ENCODE measurements at places on chromosomes 7 and 10.
A peak's percentile ranks its signal among the peaks of the same experiment; 100 is the strongest.

DNA sequence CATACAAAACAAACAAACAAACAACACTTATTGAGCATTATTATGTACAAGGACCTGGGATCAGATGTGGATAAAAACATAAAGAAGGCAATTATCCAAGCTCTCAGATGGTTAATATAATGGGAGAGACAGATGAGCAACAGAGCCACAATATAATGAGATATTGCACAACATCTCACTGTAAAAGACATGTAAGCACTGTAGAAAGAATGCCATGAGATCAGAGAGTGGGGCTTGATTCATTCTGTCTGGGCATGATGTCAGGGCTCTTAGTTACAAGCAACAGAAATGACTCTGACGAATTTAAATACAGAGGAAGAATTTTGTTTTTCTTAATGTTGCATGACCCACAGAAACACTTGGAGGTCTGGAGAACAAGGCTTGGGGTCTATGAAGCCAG lies 164.7 kb upstream of the PLXDC2 start:
- DNase-seq: no peak

DNA sequence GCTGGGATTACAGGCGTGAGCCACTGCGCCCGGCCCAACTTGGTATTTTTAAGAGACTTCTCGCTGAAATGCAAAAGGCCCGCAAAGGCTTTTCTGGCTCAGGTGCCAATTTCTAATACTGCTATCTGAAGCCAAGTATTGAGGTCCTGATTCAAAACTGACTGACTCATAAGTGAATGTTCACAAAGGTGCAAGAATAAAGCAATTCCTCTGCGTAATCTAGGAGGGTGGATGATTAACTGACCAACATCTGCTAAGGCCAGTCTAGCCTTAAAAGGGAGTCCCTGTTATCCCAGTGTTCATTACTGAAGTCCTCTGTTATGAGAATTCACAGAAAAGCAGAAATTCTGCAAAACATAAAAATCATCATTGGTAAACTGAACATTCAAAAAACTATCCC lies 111.4 kb downstream of the SRPK2 start:
- no peak for DNase-seq

DNA sequence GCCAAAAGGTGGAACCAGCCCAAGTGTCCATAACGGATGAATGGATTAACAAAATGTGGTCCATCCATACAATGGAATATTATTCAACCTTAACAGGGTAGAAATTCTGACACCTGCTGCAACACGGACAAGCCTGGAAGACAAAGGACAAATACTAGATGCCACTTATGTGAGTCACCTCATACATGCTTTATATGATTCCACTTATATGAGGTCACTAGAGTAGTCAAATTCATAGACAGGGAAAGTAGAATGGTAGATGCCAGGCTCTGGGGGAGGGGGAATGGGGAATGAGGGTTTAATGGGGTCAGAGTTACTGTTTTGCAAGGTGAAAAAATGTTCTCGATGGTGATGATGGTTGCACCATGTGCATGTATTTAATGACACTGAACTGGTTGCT lies 34.0 kb upstream of the CYTH3 start:
- no peak for DNase-seq

DNA sequence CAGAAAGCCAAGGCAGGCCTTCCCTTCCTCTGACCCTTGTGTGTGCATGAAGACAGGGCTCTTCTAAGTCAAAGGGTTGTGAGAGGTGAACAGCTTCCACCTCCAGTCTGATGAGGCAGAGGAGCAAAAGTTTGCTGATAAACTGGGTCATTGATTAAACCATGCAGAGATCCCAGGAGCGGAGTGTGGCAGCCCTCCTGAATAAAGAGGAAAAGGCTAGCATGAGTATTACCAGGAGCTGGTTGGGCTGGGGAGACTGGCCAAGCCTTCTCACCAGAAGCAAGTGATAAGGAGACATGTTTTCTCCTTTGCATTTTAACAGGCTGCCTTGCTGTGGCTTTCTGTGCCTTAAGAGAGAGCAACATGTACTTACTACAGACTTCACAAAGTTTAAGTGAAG lies 10.2 kb downstream of the LMOD2 start:
- DNase-seq: no peak

- peak; percentile 2 for DNase-seq
Observed at GRCh38 chr10:15141136-15142054, 27.1 kb downstream of the NMT2 start.

DNA sequence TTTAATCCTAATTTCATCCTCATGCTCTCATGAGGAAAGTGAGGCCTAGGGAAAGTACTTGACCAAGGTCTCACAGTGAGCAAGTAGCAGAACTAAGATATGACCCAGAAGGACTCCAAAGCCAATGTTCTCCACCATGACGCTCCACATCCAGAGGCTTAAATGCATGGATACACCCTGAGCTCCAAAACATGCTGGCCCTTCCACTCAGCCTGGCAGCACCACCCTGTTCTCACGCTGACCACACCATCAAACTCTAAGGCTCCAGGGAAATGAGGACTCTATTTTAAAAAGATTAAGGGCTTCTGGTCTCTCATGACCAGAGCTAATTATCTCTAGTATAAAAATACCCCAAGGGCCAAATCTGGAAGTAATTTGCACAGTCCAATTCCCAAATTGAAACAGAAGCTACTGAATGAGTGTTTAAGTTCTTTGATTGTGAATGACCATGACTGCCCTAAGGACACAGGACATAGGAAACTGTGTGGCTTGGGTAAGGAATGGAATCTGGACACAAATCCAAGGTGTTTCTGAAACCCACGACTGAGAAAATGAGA lies 71.1 kb upstream of the ABLIM1 start:
- DNase-seq: no peak

GRCh38 chr7:150953061-150953997 lies 24.8 kb downstream of the KCNH2 start:
- no peak for DNase-seq

- DNase-seq: no peak
Observed at GRCh38 chr7:13032084-13032483, 344.7 kb downstream of the ARL4A start.

- DNase-seq: no peak
Observed at GRCh38 chr7:120806669-120807068, 51.3 kb downstream of the TSPAN12 start.

- no peak for DNase-seq
Observed at GRCh38 chr10:80253266-80253962, 36.0 kb downstream of the MAT1A start.

GRCh38 chr7:155965010-155965409 lies 152.7 kb upstream of the SHH start:
- DNase-seq: no peak

DNA sequence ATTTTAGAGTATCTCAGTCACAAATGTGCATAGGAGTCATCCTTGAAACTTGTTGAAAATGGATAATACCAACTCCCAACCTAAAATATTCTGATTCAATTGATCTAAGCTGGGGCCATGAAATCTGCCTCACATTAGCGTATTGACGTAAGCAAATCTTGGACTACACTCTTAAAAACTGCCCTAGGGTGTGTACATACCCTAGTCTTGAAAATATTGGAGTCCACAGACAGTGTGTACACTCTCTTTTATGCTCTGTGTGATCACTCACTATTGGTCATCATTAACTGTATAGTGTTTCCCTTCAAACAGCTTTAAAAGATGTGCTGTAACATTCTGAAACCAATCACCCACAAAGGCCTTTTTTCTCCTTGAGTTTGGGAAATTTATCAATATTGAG lies 102.9 kb upstream of the FERD3L start:
- DNase-seq: no peak

- no peak for DNase-seq
Observed at GRCh38 chr10:129495698-129496097, 28.7 kb downstream of the MGMT start.

DNA sequence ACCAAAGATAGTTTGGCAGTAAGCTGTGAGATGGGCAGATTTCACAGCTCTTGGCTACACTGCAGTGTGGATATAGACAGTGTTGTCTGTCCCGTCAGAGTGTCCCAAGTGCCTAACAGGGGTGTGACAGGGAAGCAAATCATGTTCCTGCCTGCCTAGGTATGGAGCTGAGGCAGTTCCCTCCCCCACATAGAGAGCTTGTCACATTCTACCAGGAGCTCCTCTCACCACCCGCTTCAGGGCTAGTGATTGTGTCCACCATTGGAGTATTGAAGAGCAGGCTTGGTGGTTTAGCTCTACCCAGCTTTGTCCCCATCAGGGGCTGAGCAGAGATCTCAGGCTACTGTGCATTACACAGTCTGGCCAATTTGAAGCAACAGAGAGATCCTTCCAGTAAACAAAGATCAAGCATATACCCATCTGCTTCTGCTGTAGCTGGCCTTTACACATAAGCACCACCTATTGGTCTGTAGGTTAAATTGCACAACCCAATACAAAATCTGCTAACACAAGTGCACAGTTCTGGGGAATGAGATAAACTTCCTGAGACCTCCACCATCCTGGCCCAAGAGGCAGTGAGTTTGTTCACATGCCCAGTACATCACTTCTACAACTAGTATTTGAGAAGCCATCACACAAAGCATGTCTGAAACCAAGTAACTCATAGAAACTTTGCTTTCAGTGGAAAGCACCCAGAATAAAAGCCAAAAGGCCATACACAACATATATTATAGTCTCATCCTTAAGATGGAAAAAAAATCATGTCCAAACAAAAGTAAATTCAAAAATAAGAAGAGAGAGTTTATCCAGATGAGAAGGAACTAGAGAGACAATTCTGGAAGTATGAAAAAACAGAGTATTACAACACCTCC lies 67.3 kb downstream of the GLCCI1 start:
- DNase-seq: peak; percentile 16

DNA sequence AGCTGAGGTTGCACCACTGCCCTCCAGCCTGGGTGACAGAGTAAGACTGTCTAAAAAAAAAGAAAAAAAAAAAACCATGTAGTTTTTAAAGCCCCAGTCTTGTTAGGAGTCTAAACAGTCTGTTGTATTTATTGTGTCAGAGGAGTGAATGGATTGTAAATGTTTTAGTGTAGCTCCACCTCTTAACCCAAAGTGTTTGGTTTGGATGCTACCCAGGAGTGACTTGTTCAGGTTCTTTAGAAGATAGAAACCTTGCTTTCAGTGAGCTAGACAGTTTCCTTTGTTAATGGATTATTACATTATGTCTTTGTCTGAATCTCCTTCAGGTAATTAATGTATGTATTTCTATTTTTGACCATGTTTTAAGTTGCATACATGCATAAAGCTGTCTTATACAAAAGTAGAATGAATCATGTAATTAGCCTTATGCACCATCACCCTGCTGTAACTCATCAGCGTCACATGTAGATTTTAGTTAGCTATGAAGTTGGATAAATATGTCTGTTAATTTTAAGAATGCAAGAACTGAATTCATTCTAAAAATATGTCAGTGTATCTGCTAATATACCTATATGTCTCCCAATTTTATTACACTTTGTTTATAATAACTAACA lies 97.7 kb downstream of the TAF3 start:
- no peak for DNase-seq

DNA sequence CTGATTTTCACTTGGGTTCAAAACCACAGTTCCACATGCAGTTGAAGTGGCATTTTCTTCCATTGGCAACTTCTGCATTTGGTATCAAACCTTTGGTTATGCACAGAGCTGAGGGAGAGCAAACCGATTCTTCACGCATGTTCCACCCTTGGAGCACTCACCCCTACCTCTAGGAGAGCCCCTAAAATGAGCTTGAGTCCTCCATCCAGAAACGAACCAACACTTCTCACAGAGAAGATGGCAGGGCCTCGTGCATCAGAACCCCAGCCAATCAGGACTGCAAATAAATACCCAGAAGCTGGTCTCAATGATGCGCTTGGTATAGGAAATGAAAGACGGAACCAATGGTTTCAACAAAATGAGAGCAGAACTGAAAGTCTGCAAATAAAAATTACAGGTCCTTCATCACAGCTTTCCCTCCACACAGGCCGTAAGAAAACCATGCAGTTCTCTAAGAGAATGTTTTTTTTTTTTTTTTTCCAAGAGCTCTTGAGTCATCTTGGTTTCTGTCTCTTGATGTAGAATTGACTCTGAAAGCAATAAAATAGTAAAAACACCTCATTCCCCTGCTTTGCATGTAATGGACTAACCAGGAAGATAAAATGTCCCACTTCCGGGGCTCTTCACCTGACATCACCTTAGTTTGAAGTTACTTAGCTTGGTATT lies 23.9 kb downstream of the KLF6 start:
- DNase-seq: no peak

GRCh38 chr10:61346796-61347413 lies 106.3 kb downstream of the TMEM26 start:
- peak; percentile 55 for DNase-seq

GRCh38 chr7:89500084-89500483 lies 654.2 kb upstream of the STEAP1 start:
- DNase-seq: no peak

DNA sequence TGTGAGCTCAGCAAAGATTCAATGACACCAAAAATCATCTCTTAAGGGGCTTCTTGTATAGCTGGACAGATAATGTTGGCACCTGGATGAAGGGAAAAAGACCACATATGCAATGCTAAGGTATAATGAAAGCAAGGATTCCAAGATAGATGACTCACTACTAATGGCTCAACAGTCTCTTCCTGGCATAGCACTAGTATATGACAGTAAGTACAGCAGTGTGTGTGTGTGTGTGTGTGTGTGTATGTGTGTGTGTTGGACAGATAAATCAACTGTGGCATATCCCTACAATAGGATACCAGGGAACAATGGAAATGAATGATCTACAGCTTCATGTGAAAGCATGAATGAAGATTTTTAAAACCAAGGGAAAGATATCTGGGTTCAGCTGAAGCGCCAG lies 257.1 kb downstream of the SFMBT2 start:
- no peak for DNase-seq

DNA sequence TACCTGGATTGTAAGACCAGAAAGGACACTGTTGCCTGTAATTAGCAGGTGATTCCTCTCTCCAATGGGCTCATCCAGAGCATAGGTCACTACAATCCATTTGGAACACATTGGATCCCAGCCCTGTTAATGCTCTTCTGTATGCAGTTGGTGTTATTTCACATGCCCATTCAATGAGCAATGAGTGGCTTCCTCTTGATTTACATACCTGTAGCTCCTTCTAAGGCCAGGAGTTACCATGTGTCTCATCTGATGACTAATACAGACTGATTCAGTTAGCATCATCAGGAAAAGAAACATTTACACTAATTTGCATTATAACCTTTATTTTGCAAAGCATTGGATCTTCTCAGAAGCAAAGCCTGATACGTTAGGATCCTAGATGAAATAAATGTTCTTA lies 83.1 kb upstream of the NPVF start:
- no peak for DNase-seq

Data from NCI-H524 treated with DMSO at 0.1 percent for 48 hours (cell line).